Activated CD4-positive, alpha-beta T cell treated with anti-CD3 and anti-CD28 coated beads, Interleukin-2, amount 10 ng/mL, durations not matched to agents 7 days and 5 days (primary cell): ENCODE measurements at places on chromosomes 13 and 19. TPM values are rescaled to one million over a fixed set of nuclear protein-coding genes. Genes with fewer than 3 reads are reported as not detected.

Gene ACER1
- 0.82 TPM for total RNA-seq

Gene KIR3DL1
- not detected for total RNA-seq

Gene GIPC3
- 0.71 TPM for total RNA-seq

Gene OR7D2
- not detected for total RNA-seq

Gene ZNF726
- 17.5 TPM for total RNA-seq

Gene PPM1N
- 0.82 TPM for total RNA-seq

DNA sequence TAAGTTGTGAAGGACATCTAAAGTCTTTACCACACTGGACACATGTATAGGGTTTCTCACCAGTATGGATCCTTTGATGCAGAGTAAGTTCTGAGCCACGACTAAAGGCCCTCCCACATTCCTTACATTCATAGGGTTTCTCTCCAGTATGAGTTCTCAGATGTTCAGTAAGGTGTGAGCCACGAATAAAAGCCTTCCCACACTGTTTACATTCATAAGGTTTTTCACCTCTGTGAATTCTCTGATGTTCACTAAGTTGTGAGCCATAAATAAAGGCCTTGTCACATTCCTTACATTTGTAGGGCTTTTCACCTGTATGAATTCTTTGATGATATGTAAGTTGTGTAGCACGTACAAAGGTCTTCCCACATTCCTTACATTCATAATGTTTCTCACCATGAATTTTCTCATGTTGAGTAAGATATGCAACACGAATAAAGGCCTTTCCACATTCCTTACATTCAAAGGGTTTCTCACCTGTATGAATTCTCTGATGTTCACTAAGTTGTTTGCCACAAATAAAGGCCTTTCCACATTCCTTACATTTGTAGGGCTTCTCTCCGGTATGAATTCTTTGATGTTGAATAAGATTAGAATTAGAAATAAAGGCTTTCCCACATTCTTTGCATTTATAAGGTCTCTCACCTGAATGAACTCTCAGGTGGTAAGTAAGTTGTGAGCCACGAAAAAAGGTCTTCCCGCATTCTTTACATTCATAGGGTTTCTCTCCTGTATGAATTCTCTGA is 29.8 kb downstream of the ZNF571 start:
- no peak for DNase-seq

DNA sequence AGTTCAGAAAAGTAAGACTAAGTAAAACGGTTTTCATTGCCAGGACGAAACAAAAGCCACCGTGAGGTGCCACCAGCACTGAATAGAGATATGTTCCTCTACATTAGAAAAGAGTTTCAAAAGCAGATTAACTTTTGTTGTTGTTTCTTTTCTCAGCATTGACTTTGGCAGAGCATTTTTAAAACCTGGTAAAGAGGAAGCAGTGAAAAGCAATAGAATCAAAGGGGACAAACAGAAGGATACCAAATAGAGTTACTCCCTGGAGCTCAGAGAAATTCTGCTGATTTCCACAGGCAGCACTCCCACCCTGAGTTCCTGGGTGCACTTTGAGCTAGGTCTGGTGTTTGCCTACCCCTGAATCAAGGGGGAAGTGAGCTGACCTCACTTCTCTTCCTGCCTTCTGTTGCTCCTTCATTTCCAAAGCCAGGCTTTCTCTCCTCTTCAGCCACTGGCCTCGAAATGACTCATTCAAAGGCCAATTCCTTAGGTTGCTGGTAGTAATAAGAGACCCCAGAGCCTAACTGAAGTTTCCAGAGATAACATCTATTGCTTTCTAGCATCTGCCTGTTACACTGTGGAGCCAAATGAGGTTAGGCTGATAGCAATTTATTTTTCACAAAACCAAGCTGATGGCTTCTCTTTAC is 11.3 kb upstream of the ERICH6B start:
- DNase-seq = no peak

- DNase-seq = no peak
Observed at GRCh38 chr13:113857531-113858195, 6.2 kb downstream of the GAS6 start.

- DNase-seq = no peak
Observed at GRCh38 chr13:74173822-74174221, 39.6 kb upstream of the KLF12 start.

DNA sequence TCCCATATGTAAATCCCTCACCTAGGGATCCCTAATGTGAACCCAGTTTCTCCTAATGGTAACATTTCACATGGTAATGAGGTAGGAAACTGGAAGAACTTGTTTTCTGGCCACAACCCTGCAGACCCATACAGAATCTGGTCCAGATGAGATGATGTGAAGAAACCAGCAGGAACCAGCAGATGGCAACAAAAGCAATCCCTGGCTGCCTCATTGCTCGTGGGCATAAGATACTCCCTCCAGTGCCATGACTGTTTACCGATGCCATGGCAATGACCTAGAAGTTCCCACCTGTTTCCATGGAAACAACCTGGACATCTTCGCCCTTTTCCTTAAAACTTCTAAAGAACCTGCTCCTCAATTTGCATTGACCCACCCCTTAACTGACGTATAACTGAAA is 1.4 kb upstream of the CD209 start:
- DNase-seq = no peak

DNA sequence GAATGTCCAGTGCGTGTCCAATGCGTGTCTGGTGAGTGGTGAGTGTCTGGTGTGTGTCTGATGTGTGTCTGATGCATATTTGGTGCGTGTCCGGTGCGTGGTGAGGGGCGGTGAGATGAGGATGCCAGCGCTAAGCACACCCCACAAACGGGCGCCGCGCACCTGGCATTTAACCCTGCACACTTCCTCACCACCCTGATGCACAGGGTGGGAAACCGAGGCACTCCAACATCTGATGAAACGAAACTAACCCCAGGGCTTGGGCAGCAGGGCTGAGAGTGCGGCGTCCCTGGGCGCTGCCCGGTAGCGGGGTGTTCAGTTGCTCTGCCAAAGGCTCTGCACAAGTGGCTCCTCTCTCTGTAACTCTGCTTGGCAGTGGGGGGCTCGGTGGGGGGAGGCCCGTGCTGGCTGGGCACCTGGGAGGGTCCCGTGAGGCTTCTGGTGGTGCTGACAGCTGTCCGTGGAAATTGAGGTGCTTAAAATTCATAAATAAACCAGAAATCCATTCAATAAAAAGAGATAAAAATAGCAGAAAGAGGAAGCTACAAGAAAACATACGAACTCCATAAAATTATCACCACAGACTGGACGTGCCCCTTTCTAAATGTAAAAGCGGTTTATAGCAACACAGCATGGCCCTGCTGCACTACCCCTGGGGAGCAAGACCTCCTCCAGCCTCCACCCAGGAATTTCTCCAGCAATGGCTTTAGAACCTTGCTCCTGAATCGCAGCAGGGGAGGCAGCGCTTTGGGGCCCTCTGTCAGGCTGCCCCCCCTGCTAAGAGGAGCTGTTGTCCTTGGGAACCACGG is 76.0 kb downstream of the RASA3 start:
- DNase-seq = no peak

DNA sequence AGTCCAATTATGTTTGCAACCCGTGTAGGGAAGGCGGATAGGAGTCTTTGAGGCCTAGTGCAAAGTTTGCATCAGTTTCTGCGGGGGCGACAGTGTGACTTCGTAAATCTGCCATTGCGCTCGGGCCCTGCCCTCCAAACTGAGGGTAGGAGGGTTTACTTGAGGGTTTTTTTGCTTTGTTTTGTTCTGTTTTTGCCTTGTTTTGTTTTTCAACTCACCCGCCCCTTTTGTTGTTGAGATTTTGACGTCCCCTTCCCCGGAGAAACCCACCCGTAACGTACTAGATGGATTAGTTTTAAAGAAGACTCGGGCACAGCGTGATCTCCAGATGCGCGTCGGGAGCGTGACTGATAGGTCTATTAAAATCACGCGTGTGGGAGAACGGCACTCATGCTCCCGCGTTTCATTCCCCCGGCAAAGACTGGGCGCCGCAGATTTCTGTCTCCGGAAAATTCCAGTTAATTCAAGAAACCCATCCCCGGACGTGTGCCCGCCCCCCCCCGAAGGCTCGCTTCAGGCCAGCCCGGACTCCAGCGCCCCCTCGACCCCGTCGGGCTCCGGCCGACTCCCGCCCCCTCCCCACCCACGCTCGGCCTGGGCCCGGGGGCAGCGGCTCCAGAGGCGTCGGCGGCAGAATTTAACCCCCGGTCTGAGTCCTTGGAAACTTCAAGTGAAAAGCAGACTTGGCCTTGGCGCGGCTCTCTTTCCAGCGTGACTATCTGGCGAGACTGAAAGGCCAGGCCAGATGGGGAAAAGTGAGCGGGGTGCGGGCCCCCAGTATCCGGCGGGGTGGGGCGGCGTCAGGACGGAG is 5.0 kb downstream of the SOX1 start:
- DNase-seq = no peak

DNA sequence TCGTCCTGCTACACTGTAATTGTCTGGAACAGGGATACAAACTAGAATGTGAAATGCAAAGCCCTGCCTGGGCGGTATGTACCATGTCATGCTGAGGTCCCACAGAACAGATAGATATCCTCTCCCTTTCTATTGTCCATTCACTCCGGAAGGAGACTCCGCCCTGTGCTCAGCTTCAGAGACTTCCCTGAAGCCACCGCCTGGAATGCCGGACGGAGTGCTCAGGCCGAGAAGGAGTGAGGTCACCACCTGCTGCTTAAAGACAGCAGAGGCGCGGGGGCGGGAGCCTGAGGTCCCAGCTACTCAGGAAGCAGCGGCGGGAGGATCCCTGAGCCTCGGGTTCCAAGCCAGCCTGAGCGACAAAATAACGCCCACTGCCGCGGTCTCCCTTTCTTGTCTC is 890 bp upstream of the ZNF611 start:
- no peak for DNase-seq

DNA sequence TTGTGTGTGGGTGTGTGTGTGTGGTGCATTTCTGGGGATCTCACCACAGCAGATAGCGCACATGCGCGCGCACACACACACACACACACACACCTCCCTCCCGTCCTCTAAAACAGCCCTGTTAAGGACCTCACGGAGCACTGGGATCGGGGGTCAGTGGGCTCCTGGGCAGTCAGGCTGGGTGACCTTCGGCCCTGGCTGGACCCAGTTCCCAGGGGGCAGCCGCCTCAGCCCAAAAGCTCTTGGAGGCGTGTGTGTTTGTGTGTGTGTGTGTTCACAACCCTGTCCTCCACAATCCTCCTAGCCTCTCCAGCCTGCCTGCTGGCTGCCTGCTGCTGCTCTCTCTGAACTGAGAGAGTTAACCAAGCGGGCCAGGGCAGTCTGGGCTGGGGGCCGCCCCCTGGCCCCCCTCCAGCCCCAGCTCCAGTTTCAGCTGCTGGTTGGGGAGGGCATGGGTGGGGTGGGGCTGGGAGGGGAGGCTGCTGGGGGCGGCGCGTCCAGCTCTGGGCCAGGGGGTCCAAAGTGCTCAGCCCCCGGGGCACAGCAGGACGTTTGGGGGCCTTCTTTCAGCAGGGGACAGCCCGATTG is at the start of gene FXYD1:
FXYD1 (plus strand) TSS at position 520 of the 588 bp plus-strand sequence. CDS start 1,256 bp downstream, outside the sequence.
- no peak for DNase-seq

GRCh38 chr13:113001241-113002140 is 32.5 kb downstream of the MCF2L start:
- DNase-seq = no peak

- DNase-seq = peak; percentile 81
Observed at GRCh38 chr19:34734537-34735103, 577 bp downstream of the ZNF181 start.

DNA sequence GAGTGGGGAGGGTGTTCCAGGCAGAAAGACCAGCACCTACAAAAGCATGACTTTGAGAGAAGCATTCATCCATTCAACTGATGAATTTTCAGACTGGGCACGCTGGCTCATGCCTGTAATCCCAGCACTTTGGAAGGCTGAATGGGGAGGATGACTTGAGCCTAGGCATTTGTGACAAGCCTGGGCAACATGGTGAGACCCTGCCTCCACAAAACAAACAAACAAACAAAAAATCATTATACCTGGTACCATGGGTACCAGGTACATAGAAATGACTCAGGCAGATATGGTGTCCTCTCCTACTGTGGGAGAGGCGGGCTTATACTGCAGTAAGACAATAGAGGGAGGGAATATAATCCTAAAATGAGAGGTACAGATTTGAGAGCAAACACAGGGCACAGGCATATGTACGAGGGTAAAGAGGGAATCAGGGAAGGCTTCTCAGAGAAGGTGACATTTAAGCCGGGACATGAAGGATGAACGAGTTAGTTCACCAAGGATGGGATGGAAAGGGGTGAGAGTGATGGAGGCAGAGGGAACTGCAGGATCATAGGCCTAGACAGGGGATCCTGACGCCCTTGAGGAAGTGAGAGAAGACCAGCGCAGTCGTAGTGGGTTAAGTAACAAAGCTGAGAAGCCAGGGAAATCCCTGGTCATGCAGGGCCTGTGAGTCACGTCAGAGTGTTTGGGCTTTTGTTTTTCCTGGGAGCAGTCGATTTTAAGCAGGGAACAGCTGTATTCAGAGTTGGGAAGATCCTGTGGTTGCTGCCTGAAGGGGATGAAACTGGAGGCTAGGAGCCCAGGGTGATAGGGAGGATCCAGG is 2.9 kb downstream of the CYP2S1 start:
- no peak for DNase-seq

- DNase-seq = no peak
Observed at GRCh38 chr19:10830931-10831779, 4.9 kb downstream of the TMED1 start.

DNA sequence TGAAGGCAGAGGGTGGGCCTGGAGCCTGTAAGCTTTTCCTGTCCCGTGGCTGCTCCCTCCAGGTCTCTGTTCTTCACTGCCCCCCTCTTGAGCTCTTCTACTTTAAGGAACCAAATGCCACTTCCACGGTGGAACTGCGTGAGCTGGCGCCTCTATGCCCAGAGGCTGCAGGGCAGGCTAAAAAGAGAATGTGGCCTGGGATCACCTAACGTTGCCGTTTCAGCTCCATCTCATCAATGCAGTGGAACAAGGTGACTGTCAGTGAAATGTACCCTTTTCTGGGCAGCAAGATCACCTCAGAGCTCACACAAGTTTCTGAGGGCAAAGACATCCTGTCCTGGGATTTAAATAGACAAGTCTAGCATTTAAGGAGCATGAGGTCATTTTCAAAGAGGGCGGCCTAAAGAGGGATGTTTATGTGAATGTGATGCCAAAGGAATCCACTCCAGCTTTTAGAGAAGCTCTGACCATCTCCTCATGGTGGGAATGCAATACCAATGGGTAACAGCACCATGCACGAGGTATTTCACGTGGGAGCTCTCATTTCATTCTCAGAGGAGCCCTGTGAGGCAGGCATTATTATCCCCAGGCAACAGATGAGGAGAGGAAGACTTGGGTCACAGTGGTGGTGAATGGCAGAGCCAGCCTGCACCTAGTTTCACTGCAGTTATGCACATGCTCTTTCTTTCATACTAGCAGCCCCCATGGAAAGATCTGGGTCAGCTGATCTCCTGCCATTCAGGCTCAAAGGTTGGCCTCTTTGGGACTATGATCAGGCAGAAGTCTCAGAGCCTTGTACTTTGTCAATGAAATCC is 39.3 kb downstream of the RGCC start:
- no peak for DNase-seq

- no peak for DNase-seq
Observed at GRCh38 chr19:46756544-46756888, 10.3 kb upstream of the STRN4 start.

- DNase-seq = no peak
Observed at GRCh38 chr19:33212436-33213172, 13.0 kb downstream of the SLC7A10 start.

DNA sequence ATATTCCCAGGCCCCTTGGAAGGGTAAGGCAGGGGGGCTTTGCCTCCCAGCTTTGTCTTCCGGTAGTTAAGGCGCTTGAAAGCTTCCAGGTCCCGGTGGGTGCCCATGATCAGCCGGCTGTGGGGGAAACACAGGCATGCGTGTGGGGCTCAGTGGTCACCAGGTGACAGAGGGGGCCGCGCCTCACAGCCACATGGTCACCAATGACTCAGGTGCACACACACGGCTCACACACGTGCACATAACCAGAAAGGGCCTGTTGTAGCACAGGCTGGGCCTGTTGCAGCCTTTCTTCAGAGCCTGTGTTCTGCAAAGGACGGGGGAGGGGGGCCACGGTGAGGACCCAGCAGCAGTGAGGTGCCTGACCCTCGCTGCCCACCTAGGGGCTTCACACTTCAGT is 5.9 kb downstream of the NANOS3 start:
- DNase-seq = no peak
